ENCODE measurements at places on chromosomes 2 and 18.
A peak's percentile ranks its signal among the peaks of the same experiment; 100 is the strongest.

- H3K4me1 ChIP-seq: peaks cover 43% of the 10 kb centered on the region
- H3K27me3 ChIP-seq: no peaks in the 10 kb centered on the region
These were observed 10.3 kb downstream of the PECR start for GRCh38 chr2:216071111-216071851.

- H3K4me1 ChIP-seq: peaks cover 20% of the 10 kb centered on the region
- no peaks in the 10 kb centered on the region for H3K36me3 ChIP-seq
- H3K27me3 ChIP-seq: peaks cover 35% of the 10 kb centered on the region
- no peak within 1 kb of the TSS for H3K27ac ChIP-seq
- DNase-seq: peak; percentile 25
These were observed at the start of gene CRACDL for GRCh38 chr2:98935777-98936352. Gene CRACDL (minus strand): TSS chr2:98936225. CDS start chr2:98846800, 89,425 bp downstream.

GRCh38 chr18:9570255-9570654 lies 44.1 kb downstream of the PPP4R1 start:
- DNase-seq: no peak
- H3K4me3 ChIP-seq: no peak overlapping the region
- H3K27me3 ChIP-seq: no peaks in the 10 kb centered on the region

DNA sequence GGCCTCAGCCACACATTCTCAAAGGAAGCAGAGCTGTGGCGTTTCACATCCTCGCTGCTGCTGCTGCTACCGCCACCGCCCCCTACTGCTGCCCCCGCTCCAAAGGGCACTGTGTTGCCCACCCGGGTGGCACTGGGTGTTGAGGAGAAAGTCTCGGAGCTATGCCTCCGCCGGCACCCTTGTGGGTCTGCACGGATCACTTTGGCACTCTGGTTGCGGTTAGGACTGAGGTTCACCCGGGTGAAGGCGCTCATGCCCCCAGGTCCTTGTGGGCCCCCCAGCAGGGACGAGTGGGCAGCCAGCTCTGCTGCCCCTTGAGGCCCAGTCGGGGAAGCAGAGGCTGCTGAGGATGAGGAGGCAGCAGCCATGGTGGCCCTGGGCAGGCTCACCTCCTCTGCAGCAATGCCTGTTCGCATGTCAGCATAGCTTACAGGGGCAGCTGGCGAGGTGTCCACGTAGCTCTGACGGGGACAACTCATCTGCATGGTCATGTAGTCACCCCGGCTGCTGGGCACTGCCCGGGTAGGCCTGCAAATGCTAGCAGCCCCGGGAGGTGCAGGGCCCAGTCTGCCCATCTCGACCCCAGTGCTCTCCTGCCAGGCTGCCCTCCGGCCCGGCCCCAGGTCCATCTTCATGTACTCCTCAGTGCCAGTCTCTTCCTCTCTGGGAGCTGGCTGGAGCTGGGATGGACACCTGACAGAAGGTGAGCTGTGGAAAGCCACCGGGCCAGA lies 4.2 kb downstream of the IRS1 start:
- no peak for DNase-seq
- H3K27me3 ChIP-seq: no peaks in the 10 kb centered on the region
- H3K4me1 ChIP-seq: peaks cover 54% of the 10 kb centered on the region
- no peak overlapping the region for H3K27ac ChIP-seq

- no peaks in the 10 kb centered on the region for H3K36me3 ChIP-seq
- no peak overlapping the region for H3K4me3 ChIP-seq
- no peak for DNase-seq
- H3K4me1 ChIP-seq: no peaks in the 10 kb centered on the region
These were observed 412.2 kb downstream of the SPAG16 start for GRCh38 chr2:213696442-213696841.

- peak overlapping the region; percentile 97 for H3K4me3 ChIP-seq
- no peaks in the 10 kb centered on the region for H3K36me3 ChIP-seq
- DNase-seq: no peak
These were observed 353 bp upstream of the NUP35 start for GRCh38 chr2:183123959-183124221.

- H3K36me3 ChIP-seq: peaks cover 4% of the 10 kb centered on the region
- peaks cover 18% of the 10 kb centered on the region for H3K4me1 ChIP-seq
- no peak overlapping the region for H3K27ac ChIP-seq
- H3K27me3 ChIP-seq: peaks cover 26% of the 10 kb centered on the region
- DNase-seq: peak; percentile 26
These were observed 485 bp upstream of the GALNT3 start for GRCh38 chr2:165794536-165794928.

GRCh38 chr2:197121255-197121654 lies 189.3 kb downstream of the ANKRD44 start:
- H3K27ac ChIP-seq: peak overlapping the region; percentile 78
- no peaks in the 10 kb centered on the region for H3K27me3 ChIP-seq
- peak; percentile 31 for DNase-seq

DNA sequence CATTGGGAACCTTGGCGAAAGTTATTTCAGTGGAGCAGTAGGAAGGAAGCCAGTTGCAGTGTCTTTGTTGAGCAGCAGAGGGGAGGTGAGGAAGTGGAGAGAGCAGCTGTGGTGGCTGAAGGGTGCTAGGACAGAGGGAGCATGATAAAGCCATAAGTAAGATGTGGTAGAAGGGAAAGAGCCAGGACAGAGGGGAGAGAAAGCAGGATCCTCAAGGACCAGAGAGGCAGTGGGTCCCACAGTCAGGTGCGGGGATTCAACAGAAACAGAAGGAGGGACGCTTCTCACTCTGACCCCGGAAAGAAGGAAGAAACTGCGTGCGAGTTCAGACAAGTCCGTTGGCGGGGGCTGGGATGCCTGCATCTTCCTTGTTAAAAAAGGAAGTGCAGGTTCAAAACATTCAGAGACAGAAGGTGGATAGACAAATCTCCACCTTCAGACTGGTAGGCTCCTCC lies at the start of gene CXCR2:
TSS of gene CXCR2 (plus strand) at position 403 of the 455 bp plus-strand sequence. CDS start 8,774 bp downstream, outside the sequence.
- H3K4me3 ChIP-seq: peak within 1 kb of the TSS; percentile 12
- DNase-seq: no peak
- peaks cover 32% of the 10 kb centered on the region for H3K4me1 ChIP-seq
- peaks cover 23% of the 10 kb centered on the region for H3K27me3 ChIP-seq

- H3K27ac ChIP-seq: no peak overlapping the region
- no peak for DNase-seq
- no peaks in the 10 kb centered on the region for H3K4me1 ChIP-seq
- no peak overlapping the region for H3K4me3 ChIP-seq
- no peaks in the 10 kb centered on the region for H3K27me3 ChIP-seq
- no peaks in the 10 kb centered on the region for H3K36me3 ChIP-seq
These were observed 547.4 kb upstream of the ID2 start for GRCh38 chr2:8134473-8134932.

- no peak overlapping the region for H3K27ac ChIP-seq
- no peaks in the 10 kb centered on the region for H3K4me1 ChIP-seq
- H3K4me3 ChIP-seq: no peak overlapping the region
- no peak for DNase-seq
- H3K27me3 ChIP-seq: no peaks in the 10 kb centered on the region
These were observed 64.7 kb upstream of the TLK1 start for GRCh38 chr2:171225302-171225980.

DNA sequence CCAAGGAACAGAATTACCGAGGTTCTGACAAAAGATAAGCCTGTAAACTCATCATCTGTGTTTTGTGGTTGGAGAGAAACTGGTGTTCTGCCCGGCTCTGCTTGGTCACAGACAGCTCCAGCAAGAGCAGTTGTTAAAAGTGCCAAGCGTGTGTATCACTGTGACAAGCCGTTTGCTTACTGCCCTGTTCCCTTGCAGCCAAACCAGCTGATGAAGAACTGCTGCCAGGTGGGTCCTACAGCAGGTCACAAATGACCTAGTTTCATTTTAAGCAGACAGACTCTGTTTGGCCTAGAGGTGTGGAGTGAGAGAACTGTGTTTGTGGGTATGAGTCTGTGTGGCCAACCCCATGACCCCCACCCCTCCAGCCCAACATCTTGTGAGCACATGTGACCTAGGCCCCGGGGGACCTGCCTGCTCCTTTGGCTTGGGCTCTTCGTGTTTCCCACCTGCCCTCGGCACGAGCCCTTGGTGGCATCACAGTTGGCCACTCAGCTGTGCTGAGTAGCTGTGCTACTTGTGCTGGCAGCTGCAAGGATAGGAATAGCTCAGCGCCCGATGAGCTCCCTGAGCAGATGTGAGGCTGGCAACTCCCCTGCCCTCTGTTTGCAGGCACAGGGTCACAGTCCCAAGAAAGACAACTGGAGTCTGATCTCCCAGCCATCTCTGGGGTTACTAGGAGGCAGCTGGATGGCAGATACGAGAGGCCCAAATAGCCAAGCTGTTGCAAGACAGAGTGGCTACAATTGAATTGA lies 9.7 kb downstream of the OXER1 start:
- peaks cover 9% of the 10 kb centered on the region for H3K4me1 ChIP-seq
- no peak overlapping the region for H3K4me3 ChIP-seq
- peak; percentile 8 for DNase-seq
- H3K27ac ChIP-seq: peak overlapping the region; percentile 43

- H3K27me3 ChIP-seq: no peaks in the 10 kb centered on the region
- H3K4me1 ChIP-seq: peaks cover 23% of the 10 kb centered on the region
- H3K27ac ChIP-seq: no peak overlapping the region
- no peak overlapping the region for H3K4me3 ChIP-seq
- no peaks in the 10 kb centered on the region for H3K36me3 ChIP-seq
These were observed 787.2 kb downstream of the RNF144A start for GRCh38 chr2:7704296-7704865.

GRCh38 chr2:212737392-212738172 lies 199.0 kb upstream of the ERBB4 start:
- no peaks in the 10 kb centered on the region for H3K27me3 ChIP-seq
- H3K36me3 ChIP-seq: no peaks in the 10 kb centered on the region
- H3K27ac ChIP-seq: no peak overlapping the region

DNA sequence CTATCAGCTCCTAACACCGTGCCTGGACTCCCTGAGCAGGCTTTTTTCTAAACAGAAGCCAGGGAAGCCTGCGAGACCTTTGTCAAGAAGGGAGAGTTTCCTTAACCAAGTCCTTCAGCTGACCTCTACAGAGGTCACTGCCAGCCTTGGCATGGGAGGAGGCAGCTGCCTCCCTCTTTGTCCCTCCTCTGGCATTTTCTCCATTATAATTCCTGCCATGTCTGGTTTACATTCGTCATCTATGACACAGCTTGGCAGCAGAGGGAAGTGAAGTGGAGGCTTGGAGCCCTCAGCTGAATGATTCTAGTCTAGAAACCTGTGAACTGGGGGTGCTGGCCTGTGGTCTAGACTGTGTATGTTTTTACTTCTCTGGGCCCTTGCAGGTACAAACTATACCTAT lies 22.5 kb downstream of the LIPG start:
- no peak overlapping the region for H3K4me3 ChIP-seq
- DNase-seq: no peak
- H3K4me1 ChIP-seq: no peaks in the 10 kb centered on the region
- H3K27me3 ChIP-seq: peaks cover 10% of the 10 kb centered on the region

DNA sequence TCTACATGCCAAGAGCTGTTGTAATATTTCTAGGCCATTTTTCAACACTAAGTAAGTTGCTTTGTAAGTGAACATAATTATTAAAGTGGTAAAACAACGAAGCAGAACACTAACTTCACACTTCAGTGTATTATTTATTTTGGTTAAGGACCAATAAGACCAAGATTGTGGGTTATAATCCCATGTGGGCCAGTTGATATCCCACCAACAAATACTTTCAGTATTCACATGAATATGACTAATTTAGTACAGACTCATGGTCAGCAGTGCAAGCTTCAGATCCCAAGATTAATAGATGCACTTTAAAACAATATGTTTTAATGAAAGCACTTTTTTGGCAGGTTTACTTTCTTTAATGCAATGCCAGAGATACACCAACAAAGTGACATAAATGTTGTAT lies 154.3 kb downstream of the LCLAT1 start:
- H3K4me1 ChIP-seq: peaks cover 5% of the 10 kb centered on the region
- no peaks in the 10 kb centered on the region for H3K27me3 ChIP-seq
- no peak overlapping the region for H3K4me3 ChIP-seq
- peaks cover 68% of the 10 kb centered on the region for H3K36me3 ChIP-seq
- no peak overlapping the region for H3K27ac ChIP-seq

DNA sequence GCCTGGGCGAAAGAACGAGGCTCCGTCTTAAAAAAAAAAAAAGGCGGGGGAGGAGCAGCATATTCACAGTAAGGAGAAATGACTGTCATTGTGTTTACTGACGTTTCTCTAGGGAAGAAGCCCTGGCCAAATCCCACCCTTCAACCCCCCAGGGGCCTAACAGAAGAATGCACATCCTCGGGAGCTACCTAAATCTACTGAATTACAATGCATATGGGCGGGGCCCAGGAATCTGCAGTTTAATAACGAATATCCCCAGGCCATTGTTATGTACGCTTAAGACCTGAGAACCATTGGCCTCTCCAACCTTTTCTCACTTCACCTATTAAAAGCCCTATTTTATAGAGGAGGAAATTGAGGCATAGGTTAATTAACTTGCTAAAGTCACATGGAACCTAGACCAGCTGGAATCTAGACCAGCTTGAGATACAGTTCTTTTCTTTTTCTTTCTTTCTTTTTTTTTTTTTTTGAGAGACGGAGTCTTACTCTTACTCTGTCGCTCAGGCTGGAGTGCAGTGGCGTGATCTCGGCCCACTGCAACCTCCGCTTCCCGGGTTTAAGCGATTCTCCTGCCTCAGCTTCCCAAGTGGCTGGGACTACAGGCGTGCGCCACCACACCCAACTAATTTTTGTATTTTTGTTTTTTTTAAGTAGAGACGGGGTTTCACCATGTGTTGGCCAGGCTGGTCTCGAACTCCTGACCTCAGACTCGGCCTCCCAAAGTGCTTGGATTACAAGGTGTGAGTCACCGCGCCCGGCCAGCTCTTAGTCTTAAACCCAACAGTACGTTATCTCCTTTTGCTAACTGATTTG lies 708 bp upstream of the RIF1 start:
- DNase-seq: no peak
- no peaks in the 10 kb centered on the region for H3K27me3 ChIP-seq
- H3K4me1 ChIP-seq: peaks cover 38% of the 10 kb centered on the region
- peak overlapping the region; percentile 96 for H3K27ac ChIP-seq

GRCh38 chr18:12371590-12371989 lies 5.4 kb downstream of the AFG3L2 start:
- H3K4me1 ChIP-seq: peaks cover 26% of the 10 kb centered on the region
- H3K27me3 ChIP-seq: no peaks in the 10 kb centered on the region
- peak overlapping the region; percentile 19 for H3K4me3 ChIP-seq

GRCh38 chr2:185372188-185372587 lies 366.4 kb upstream of the FSIP2 start:
- H3K27ac ChIP-seq: no peak overlapping the region
- no peak overlapping the region for H3K4me3 ChIP-seq
- no peaks in the 10 kb centered on the region for H3K36me3 ChIP-seq
- DNase-seq: no peak
- H3K27me3 ChIP-seq: no peaks in the 10 kb centered on the region

All from naive thymus-derived CD8-positive, alpha-beta T cell (primary cell).